Activated CD4-positive, alpha-beta memory T cell treated with anti-CD3 and anti-CD28 coated beads for 36 hours (primary cell): ENCODE measurements at places on chromosomes 3 and 15.
A peak's percentile ranks its signal among the peaks of the same experiment; 100 is the strongest.

GRCh38 chr3:123387532-123387931, 61.4 kb downstream of the ADCY5 start:
- no peak for DNase-seq

DNA sequence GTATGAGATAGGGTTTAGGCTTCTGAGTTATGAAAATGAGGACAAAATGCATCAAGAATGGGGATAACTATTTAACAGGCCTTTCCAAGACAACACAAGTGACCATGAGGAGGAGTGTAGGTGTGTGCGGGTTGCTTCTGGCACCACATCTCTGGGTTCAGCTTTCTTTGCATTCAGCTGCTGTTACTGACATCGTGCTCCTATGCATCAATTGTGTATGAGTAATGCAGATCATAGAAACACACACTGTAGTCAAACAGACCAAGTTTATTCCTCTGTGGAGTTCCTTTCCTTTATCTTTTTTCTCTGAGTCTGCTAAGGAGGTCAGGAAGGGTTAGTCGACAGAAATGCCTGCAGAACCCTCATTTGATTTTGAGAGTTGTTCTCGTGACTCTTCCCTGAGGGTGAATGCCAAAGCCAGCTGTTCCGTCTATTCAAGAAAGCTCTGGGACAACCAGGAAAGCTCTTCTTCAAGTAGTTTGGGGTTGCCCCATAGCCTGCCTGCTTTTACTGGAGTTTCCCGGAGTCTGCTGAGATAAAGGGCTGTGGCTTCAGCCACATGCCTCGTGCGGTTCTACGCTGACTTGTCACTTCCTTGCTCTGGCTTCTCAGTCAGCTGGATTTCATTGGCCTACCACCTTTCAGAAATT, 136.7 kb upstream of the TLE3 start:
- DNase-seq, result peak; percentile 24

GRCh38 chr15:49747340-49747739, 126.5 kb downstream of the DTWD1 start:
- DNase-seq, result no peak

- no peak for DNase-seq
Measured at GRCh38 chr3:49053543-49053942, 24.3 kb upstream of the IMPDH2 start.

GRCh38 chr15:97237160-97237559, 723.3 kb upstream of the ARRDC4 start:
- DNase-seq, result no peak

- DNase-seq, result peak; percentile 43
Measured at GRCh38 chr3:4739289-4740236, 239.7 kb upstream of the BHLHE40 start.

GRCh38 chr3:28791713-28792255, 443.2 kb upstream of the AZI2 start:
- no peak for DNase-seq

- DNase-seq, result no peak
Measured at GRCh38 chr3:126557761-126558160, 971 bp downstream of the C3orf22 start.

- peak; percentile 19 for DNase-seq
Measured at GRCh38 chr15:43329217-43329959, 985 bp downstream of the LCMT2 start.

GRCh38 chr3:118900737-118901525, 133.7 kb downstream of the IGSF11 start:
- DNase-seq, result peak; percentile 15

- DNase-seq, result peak; percentile 71
Measured at GRCh38 chr3:139111392-139112229, 66.9 kb upstream of the PRR23C start.

- DNase-seq, result no peak
Measured at GRCh38 chr15:98935736-98936135, 71.9 kb downstream of the PGPEP1L start.
